ENCODE measurements at places on chromosomes 3 and 15. TPM values are rescaled to one million over a fixed set of nuclear protein-coding genes. Genes with fewer than 3 reads are reported as not detected.
A peak's percentile ranks its signal among the peaks of the same experiment; 100 is the strongest.

- DNase-seq = peak; percentile 76
These were observed 14.1 kb downstream of the RNF123 start for GRCh38 chr3:49703443-49703927.

DNA sequence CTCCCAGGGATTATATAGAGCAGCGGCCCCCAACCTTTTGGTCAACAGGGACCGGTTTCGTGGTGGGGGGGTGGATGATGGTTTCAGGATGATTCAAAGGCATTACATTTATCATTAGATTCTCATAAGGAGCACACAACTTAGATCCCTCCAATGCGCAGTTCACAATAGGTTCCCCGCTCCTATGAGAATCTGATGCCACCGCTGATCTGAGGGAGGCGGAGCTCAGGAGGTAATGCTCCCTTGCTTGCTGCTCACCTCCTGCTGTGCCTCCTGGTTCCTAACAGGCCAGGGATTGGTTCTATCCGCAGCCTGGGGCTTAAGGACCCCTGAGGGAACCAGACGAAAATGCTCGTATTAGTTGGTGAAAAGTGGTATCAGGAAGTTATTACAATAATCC, 1.3 kb upstream of the HACD2 start:
- peak; percentile 50 for DNase-seq

GRCh38 chr15:80323285-80323684, 71.3 kb upstream of the CTXND1 start:
- no peak for DNase-seq

GTF2A2 gene
- total RNA-seq = 87.8 TPM

DNA sequence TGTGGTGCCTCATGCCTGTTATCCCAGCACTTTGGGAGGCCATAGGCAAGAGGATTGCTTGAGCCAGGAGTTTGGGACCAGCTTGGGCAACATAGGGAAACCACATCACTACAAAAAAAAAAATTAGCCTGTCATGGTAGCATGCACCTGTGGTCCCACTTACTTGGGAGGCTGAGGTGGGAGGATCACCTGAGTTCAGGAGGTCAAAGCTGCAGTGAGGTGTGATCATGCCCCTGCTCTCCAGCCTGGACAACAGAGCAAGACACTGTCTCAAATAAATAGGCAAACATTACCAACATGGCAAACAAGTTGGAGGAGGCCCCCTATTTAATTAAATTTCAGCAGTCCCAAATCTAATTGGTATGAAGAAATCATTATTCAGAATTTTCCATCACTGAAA, 143.6 kb downstream of the PGPEP1L start:
- no peak for DNase-seq

SLC51A gene
- total RNA-seq = 135 TPM

DNA sequence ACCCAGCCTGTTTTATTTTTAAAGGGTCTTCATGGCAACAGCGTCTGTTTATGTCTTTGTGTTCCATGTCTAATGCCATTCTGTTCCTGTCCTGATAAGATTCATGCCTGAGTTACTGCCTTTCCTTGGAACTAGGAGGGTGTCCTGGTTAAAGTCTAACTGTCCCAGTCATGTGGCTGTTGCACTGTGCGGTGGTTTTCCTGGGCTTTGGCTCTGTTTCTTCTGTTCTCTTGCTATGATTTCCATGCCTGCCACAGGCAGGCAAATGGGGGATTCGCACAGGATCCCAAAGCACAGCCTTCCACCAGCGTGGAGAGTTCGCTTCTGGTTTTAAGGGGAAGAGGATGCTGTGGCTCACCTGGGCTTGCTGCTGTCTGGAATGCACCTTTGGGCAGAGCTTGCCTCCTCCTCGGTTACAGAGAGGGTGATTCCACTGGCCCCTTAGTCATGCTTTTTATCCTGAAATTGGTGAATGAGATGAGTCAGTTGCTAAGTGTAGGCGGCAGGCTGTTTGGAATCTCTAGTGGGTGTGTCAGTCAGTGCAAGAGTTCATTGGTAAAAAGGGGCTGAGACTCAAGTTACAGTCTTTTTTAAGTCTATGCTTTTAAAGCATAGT, 86.8 kb downstream of the CCK start:
- DNase-seq = peak; percentile 61

- no peak for DNase-seq
These were observed 179.4 kb downstream of the OPA1 start for GRCh38 chr3:193772422-193772763.

DNA sequence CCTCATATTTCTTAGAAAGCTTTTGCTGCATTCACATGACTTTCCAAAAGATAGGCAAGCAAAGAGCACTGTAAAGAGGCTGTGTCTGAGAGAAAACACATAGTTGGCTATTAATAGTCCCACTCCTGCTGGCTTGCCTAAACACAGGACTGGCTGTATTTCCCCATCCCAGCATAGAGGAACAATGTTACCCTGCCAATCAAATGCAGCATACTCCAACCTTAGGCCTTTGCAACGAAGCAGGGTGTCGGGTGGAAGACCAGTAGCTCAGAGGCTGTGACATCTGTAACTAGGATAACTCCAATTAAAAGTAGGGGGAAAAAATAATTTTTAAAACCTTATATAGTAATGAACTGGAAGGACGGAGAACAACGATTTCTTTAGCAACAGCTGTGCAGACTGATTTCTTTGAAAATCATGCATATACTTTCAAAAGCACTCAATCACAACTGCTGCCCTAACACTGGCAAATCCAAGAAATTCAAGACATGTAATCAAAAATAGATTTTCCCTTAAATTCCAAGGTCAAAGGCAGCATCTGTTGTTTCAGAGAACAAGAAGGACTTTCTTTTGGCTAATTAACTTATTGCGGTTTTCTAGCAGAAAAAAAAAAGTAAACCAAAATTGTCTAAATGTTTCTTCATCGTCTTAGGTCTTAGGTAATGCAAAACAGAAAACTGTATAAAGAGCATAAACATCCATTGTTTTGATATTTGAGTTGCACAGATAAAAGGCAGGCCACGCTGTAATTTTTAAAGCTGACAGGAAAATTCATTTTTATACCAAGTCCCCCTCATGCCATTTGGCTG, 139.3 kb downstream of the TNIK start:
- DNase-seq = no peak

GRCh38 chr15:87609474-87609873, 647.1 kb downstream of the NTRK3 start:
- no peak for DNase-seq

DNA sequence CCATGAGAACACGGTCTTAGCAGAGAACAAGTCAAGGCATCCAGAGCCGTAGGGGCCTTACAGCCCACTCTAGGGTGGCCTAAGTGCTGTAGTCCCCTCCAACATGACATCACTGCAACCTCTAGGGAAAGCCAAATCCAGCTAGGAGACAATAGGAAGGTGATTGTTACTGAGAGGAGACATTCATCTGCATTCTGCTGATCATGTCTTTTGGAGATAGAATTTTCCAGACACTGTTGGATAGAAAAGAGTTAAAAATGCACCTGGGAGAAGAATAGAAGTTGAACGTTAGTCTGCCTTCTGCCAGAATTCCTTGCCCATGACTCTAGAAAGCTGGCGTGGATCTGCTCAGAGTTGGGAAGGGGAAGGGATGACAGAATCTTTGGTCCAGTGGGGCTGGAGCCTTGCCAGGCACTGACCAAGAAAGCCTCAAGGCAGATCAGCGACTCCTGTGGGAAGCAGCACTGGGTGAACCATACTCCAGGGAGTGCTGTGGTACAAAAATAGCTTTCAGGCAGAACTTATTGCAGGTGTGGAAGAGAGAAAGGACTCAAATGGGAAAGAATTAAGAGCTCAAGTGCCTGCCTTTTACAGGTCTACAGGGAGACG, 44.8 kb upstream of the RAF1 start:
- DNase-seq = no peak

SCN5A gene
- 0.32 TPM for total RNA-seq

DNA sequence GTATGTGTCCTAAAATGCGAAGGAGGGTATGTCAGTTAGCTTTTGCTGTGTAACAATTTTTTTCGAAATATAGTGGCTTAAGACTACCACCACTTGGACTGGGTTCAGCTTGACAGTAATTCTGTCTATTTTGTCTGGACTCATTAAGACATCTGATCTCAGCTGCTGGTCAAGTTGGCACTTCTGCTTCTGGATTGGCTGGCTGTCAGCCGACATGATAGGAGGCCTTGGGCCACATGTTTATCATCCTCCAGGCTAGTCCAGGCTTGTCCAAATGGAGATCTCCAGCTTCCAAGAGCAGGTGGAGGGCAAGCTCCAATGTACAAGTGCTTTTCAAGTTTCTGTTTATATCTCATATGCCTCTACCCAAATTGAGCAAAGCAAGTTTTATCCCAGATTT, 95.9 kb downstream of the GALK2 start:
- DNase-seq = no peak

FMN1 gene
- total RNA-seq = 30.8 TPM

- DNase-seq = no peak
These were observed 479.8 kb downstream of the SHQ1 start for GRCh38 chr3:72368331-72368975.

DNA sequence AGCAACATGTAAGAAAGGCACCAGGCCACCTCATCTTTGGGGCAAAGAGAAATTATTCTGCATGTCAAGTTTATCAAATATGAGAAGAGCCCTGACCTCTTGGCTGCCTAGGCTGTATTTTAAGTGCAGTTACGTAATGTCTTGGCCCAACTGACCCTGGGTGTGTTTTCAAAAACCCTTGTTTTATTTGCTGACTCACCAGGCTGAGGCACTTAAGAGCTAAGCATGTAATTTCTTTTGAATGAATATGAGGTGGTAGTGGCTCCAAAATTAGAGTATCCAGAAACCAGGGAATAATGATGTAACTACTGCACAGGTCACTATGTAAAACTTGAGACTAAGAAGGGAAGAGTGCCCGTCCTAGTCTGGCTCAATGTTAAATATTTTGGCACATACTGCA, 24.3 kb downstream of the PGPEP1L start:
- DNase-seq = no peak

ANKRD34C gene
- total RNA-seq = 0.06 TPM

PRTG gene
- total RNA-seq = 2.0 TPM

CLEC3B gene
- 14.7 TPM for total RNA-seq

DNA sequence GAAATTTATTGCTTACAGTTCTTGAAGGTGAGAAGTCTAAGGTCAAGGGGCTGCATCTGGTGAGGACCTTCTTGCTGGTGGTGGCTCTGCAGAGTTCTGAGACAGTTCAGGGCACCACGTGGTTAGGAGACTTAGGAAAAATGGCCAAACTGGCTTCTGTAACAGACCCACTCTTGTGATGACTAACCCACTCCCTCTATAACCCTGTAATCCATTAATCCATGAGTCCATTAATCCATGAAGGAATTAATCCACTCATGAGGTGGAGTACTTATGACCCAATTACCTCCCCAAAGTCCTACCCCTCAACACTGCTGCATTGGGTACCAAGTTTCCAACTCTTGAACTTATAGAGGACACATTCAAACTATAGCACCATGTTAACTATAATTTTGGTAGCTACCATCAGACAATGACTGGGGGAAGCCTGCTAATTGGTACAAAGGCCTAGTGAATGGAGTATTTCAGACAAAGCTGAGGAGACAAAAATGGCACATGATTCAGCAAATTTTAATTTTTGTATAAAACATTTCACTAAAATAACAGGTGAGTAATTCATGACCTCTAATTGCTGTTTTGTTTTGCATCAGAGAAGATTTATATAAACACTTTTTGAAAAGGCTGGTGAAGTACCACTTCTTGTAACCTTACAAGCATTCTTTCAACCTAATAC, 374.1 kb upstream of the TBL1XR1 start:
- DNase-seq = no peak

DNA sequence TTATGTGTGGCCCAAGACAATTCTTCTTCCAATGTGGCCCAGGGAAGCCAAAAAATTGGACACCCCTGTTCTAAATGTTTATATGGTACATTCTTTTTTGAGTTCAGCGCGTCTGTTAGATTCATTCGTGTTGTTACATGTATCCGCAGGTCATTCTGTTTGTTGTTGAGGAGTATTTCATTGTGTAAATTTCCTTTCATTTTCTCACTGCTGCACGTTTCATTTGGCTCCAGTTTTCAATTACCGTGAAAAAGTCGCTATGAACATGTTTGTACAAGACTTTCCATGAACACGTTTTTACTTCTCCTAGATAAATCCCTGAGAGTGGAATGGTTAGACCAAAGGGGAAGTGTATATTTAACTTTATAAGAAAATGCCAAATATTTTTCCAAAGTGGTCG, 7.5 kb upstream of the OPA1 start:
- no peak for DNase-seq

DNA sequence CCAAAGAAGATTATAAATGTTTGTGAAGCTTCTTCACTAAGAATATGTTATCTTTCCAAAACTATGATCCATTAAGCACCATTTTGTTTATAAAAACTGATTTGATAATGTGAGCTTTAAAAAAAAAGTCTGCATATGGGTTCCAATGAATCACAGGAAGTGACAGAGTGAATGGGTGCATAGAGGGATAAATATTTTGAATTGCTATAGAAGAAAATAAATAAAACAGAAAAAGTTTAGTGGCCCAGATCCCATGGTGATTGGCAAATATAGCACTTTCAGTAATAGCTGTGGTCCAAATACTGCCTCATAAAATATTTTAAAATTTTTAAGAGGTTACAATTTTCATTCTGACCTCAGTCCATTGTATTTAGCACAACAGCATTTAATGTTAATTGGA, 19.2 kb downstream of the CPA3 start:
- DNase-seq = no peak

GRCh38 chr15:69881302-69881670, 216.4 kb downstream of the TLE3 start:
- DNase-seq = no peak
